ENCODE measurements at places on chromosomes 1 and 21.

GRCh38 chr1:92323473-92324453 is 24.9 kb downstream of the RPAP2 start:
- no peak for DNase-seq

- DNase-seq = peak; percentile 84
Measured at GRCh38 chr1:35718492-35719336, at the start of gene C1orf216. C1orf216 (minus strand) TSS chr1:35718884; CDS start chr1:35716321, 2,563 bp downstream.

DNA sequence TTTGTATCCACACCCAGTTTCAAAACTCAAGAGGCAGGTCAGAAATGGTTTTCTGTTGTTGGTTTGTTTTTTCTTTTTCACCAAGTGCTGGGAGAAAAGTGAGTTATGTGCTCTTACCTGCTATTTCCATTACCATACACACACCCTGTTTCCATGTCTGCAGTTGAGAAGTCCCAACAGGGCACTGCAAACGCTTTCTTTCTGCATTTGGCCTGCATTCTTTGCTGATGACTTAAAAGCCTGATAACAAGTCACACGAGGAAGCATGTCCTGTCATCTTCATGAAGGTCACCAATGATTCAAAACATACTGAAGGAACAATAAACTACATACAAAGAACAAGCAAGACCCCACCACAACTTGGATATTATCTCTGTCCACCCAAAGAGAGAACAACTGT is 24.8 kb upstream of the KCNE1 start:
- DNase-seq = no peak

- no peak for DNase-seq
Measured at GRCh38 chr1:240415532-240415931, 196.4 kb downstream of the GREM2 start.
